ENCODE measurements at places on chromosomes 2 and 18.

DNA sequence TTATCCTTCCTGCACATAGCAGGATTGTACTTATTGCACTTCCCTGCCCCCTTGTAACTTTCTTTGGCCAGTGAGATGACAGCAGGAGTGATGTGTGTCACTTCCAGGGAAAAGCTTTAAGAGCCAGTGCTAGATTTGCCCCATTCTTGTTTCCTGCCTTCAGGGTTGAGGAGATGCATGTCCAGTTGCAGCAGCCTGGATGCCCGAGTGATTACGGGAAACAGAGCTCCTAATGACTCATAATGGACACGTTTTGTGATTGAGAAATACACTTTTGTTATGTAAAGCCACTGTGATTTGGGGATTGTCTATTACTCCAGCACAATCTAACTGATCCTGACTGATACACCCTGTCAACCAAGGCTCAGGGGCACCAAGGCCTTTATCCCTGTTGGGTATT lies 5.0 kb upstream of the TET3 start:
- DNase-seq, result no peak

- DNase-seq, result no peak
Observed at GRCh38 chr2:159232456-159233170, 53.9 kb downstream of the WDSUB1 start.

DNA sequence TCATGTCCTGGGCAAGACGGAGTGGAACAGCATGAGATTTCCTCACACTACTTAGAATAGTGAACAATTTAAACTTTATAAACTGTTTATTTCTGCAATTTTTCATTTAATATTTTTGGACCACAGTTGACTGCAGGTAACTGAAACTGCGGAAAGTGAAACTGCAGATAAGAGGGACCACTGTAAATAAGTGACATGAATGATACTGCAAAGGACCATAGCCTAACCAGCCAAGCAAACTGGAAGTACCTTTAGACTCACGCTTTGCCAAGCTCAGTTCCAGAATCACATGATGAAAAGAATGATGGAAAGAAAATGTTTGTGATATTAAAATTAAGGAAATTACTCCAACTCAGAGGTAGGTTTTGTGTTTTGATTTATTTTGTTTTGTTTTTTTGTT lies 94.6 kb upstream of the ITGA4 start:
- no peak for DNase-seq

- DNase-seq, result no peak
Observed at GRCh38 chr2:119478978-119479295, 45.3 kb downstream of the SCTR start.

GRCh38 chr2:119960821-119961220 lies 52.1 kb upstream of the EPB41L5 start:
- no peak for DNase-seq

- DNase-seq, result peak; percentile 49
Observed at GRCh38 chr2:179129574-179130238, 79.8 kb upstream of the CCDC141 start.

- no peak for DNase-seq
Observed at GRCh38 chr18:27793013-27793785, 383.7 kb downstream of the CDH2 start.

DNA sequence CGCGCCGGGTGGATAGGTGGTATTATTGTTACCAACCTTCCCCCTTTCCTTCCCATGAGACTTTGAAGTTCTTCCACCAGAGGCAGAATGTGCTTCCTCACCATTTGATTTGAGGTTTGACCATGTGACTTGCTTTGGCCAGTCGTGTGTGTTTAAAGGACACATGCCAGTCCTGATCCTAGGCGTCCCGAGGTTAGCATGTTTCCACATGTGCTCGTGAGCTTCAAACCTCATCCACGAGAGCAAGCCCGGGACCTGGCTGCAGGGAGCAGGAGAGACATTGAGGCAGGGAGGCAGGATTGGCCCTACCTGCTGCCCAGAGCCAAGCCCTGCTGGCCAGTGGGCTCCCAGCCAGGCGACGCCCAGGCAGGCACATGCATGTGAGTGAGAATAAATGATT lies 27.4 kb upstream of the EDAR start:
- DNase-seq, result no peak

DNA sequence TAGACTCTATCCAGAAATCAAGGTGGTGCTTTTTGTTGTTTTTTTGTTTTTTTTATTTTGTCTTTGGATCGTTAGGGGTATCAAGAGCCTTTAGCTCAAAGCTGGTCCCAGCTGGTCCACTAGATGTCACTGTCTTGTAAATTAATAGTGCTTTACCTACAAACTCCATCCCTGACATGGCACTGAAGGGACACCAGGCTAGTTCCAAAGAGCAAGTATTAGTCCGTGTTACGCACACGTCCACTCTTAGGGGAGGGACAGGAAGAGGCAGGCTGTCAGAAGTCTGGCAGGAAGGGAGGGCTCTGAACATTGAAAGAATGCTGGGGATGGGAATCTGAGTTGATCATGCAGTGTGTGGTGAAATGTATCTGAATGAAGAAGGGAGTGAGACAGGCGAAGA lies 85.9 kb upstream of the CCBE1 start:
- DNase-seq, result peak; percentile 39

GRCh38 chr2:206856513-206856912 lies 82.8 kb upstream of the CPO start:
- DNase-seq, result no peak

- no peak for DNase-seq
Observed at GRCh38 chr18:60277855-60278480, 94.6 kb downstream of the MC4R start.

- DNase-seq, result no peak
Observed at GRCh38 chr18:39761273-39761672, 2193.8 kb upstream of the PIK3C3 start.

DNA sequence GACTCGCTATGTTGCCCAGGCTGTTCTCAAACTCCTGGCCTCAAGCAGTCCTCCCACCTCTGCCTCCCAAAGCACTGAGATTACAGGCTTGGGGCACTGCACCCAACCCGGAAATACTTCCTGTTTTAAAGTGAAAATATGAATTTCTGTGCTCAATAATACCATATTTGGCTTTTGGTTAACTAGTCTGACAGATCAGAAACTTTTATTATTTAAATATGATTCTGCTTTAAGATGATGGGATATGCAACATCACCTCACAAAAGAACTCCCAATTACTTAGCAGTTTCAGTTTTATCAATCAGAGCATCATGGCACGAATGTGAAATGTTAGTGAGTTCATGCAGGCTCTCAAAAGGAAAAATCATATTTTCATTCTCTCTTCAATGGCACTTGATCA lies 120.6 kb downstream of the PTRHD1 start:
- DNase-seq, result no peak

- no peak for DNase-seq
Observed at GRCh38 chr2:30348825-30349224, 98.2 kb upstream of the LCLAT1 start.

DNA sequence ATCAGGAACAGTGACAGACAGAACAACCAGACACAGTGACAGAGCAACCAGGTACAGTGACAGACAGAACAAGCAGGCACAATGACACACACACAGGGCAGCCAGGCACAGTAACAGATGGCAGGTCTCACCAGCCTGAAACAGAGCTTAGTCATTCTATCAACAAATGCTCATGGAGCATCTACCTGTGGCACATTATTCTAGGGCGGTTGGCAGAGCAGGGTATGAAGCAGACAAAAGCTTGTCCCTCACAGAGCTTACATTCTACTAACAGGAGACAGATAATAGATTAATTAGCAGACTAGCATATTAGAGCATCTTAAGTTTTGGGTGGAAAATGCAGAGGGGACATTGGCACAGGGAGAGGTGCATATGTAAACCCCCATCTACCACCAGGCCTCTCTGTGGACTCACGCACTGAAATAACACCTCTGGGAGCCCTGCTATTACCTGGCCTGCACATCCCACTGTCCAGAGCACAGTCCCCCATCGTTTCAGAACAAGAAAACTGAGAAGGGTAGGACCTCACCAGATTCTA lies 64.1 kb upstream of the RAB6C start:
- no peak for DNase-seq

DNA sequence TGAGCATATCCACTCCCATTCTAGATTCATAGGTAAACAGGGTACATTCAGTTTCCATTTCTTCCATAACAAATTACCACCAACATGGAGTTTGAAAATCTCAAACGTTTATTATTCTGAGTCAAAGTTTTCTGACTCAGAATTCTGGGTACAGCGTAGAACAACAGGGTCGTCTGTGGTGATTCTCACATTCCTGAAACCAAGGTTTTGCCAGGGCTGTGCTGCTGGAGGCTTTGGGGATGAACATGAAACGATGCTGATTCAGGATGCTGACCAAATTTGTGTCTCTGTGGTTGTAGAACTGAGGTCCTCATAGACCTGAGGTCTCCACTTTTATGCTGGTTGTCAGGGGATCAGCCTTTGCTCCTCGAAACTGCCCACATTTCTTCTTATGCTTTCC lies 255.7 kb downstream of the DSEL start:
- DNase-seq, result no peak

GRCh38 chr2:97770445-97770844 lies 57.1 kb downstream of the ZAP70 start:
- no peak for DNase-seq

DNA sequence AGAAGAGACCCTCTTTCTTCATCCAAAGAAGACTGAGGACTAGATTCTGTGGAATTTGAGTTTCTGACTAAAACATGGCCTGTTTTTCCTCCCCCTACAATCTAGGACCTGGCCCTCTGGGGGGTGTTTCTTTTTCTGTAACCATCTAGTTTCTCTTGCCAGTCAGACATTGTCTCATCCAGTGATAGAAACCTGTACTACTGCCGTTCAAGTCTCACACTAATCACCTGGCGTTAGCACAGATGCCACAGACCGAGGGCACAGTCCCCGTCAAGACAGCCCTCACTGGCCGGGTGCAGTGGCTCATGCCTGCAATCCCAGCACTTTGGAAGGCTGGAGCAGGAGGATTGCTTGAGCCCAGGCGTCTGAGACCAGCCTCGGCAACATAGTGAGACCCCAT lies 126.9 kb upstream of the NDUFV2 start:
- no peak for DNase-seq

GRCh38 chr2:60522462-60522861 lies 31.0 kb downstream of the BCL11A start:
- DNase-seq, result no peak

GRCh38 chr18:12420821-12421421 lies 13.2 kb downstream of the PRELID3A start:
- DNase-seq, result no peak

GRCh38 chr2:108223573-108223972 lies 16.2 kb upstream of the SULT1C3 start:
- DNase-seq, result no peak

DNA sequence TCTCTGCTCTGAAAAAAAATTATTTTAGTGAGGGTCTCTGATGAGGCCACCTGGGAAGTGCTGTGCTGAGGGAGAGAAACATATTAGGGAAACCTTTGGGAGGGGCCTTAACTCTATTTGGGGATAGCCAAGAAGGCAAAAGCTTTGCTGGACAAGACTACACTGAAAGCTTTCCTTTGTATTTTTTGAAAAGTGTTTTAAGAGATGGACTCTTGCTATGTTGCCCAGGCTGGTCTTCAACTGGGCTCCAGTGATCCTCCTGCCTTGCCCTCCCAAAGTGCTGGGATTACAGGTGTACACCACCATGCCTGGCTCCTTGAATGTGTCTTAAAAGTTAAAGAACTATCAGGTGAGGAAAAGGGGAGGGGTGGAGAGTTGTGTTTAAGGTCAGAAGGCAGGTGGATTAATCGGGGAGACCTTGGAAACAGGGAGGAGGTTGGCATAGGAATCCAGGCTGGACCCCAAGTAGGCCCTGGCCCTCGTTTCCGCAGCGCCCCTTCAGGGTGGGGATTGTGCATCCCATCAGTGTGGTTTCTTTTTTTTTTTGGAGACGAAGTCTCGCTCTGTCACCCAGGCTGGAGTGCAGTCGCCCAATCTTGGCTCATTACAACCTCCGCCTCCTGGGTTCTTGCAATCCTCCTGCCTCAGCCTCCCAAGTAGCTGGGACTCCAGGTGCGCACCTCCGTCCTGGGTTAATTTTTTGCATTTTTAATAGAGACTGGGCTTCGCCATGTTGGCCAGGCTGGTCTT lies 92.1 kb downstream of the MYCN start:
- no peak for DNase-seq

DNA sequence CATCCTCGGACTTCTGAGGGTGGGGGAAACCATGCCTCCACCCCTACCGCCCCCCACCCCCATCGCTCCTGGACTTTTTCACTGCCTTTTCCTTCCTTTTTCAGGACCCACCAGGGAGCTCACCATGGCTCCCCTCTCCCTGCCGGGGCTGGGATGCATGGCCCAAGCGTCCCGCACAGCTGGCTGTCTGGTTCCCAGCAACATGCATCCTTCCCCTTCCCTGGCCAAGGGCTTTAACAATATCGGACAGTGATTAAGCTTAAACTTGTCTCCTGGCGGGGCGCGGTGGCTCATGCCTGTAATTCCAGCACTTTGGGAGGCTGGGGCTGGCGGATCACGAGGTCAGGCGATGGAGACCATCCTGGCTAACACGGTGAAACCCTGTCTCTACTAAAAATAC lies 44.1 kb downstream of the MRO start:
- no peak for DNase-seq

GRCh38 chr2:95379371-95379831 lies 23.1 kb upstream of the FAHD2A start:
- no peak for DNase-seq

DNA sequence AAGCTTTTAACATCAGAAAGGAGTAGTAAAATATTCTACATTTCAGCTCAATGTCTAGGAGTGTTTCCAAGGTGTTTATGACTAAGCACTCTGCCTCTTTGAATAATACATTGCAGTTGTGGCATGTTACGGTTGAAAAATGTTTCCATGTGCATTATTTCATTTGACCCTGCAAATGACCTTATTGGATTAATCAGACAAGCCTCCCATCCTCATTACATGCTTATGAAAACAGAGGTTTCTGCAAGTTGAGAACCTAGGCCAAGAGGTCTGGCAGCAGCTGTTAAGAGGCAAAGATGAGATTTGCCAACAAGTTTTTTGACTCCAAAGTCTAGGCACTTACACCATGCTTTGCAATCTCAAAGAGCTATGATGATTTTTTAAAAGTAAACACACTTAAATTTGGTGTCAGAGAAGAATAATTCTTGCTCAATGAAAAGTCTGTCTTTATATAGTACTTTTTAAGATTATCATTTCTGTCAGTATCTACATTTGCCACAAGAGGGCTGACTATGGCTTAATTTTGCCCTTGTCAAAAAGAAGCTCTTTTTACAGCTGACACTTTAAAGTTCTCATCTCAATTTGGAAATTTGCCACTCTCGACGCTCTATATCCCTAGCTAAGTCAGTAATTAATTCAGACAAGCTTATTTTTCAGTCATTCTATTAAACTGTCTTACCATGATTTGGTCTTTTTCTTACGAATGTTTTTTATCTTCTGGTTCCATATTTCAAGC lies 260.6 kb downstream of the PAX3 start:
- DNase-seq, result no peak

GRCh38 chr18:9695605-9696004 lies 12.5 kb upstream of the RAB31 start:
- no peak for DNase-seq

GRCh38 chr2:191646163-191646902 lies 31.6 kb upstream of the NABP1 start:
- no peak for DNase-seq

Data from activated CD8-positive, alpha-beta T cell treated with anti-CD3 and anti-CD28 coated beads, Interleukin-2, amount 10 ng/mL, durations not matched to agents 7 days and 5 days (primary cell).